ENCODE measurements at places on chromosomes 4 and X. TPM values are rescaled to one million over a fixed set of nuclear protein-coding genes. Genes with fewer than 3 reads are reported as not detected.
A peak's percentile ranks its signal among the peaks of the same experiment; 100 is the strongest.

ETDB gene
- total RNA-seq: not detected

NR3C2 gene
- total RNA-seq: 0.11 TPM

MAOB gene
- not detected for total RNA-seq

NAP1L2 gene
- 0.06 TPM for total RNA-seq

- DNase-seq: no peak
These were observed 62.4 kb downstream of the TRMT44 start for GRCh38 chr4:8502836-8503585.

- peak; percentile 6 for DNase-seq
These were observed 187.7 kb upstream of the NUDT10 start for GRCh38 chrX:51144828-51145442.

DNA sequence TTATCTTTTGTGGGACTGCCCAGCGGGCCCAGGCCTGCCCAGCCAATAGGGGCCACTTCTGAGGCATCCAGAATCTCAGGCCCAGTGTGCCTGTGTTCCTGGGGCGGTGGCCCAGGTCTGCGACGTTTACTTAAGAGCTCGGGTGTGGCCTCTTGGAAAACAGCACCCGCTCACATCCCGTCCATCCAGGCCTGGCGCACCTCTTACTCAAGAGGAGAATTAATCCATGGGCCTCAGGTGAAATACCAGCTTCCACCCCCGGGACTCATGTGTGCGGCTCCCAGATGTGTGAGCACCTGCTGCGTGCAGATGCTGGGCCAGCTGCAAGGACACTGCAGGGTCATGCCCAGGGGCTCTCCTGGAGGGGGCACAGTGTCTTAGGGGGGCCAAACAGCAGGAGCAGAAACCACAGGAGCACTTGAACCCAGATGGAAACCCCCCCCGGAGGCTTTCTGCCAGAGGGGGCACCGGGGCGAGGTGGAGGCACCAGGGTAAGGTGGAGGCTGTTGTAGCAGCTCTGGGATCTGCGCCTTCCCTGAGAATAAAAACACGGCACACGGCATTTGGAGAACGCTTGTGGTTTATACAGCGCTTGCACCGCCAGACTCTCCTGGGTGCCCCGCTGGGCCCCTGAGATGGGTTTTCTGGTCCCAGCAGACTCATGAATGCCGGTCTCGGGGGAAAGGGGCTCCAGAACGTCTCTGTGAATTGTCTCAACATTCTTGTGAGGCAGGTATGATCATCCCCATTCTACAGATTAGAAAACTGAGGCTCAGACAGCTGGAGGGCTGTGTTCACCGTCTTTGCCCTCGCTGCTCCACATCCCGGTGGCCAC lies 2.8 kb downstream of the PSAPL1 start:
- DNase-seq: no peak

- no peak for DNase-seq
These were observed 22.4 kb downstream of the ANKRD17 start for GRCh38 chr4:73236151-73236550.

Data from SJSA1 (cell line).